Fibroblast of skin of left quadriceps (primary cell): ENCODE measurements at places on chromosomes 1 and 21.

DNA sequence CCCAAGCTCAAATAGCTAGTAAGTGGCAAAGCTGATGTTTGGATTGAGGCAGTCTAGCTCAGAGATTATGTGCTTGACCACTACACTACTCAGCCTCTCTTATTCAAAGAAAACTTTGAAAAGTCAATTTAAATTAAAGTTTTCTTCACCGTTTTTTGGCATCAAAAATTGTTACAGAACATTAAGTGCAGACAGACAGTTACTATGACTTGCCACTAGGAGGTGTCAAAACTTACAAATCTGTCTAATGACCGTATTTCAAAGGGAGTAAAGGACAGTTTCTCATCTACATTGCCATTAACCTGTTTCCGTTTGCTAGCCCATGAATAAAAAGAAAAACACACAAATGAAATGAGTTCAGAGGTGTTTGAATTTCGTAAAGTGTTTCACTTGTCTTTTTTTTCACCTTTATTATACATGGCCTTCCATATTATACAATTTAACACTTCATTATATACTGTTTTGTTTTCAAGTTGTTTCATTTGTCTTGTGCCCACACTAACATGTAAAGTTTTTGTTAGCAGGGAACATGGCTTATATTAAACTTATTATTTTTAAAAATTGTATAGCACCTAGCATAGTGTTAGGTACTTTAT, 57.4 kb upstream of the MTF2 start:
- no peak for DNase-seq

GRCh38 chr1:67382292-67382691, 47.9 kb downstream of the SERBP1 start:
- no peak for DNase-seq

DNA sequence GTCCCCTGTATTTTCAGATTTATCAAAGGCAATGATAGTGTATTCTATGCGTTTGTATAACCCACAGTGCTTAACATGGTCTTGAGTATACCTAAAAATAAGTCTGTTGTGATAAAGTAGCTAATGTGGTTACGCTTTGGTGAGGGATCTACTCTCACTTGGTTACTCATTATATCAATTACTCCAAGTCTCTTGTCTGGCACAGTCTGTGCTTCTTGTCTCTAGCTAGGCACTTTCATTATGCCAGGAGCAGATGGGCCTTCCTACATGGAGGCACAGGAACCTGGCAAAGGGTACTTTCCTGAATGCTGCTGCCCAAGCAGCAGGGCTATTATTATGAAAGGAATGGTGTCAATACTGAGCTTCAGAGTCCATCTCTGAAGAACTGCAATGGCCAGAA, 4.2 kb upstream of the PTPN22 start:
- no peak for DNase-seq

GRCh38 chr1:179043266-179043665, 17.6 kb downstream of the FAM20B start:
- no peak for DNase-seq

- no peak for DNase-seq
Observed at GRCh38 chr1:234489698-234490077, 10.7 kb upstream of the TARBP1 start.

DNA sequence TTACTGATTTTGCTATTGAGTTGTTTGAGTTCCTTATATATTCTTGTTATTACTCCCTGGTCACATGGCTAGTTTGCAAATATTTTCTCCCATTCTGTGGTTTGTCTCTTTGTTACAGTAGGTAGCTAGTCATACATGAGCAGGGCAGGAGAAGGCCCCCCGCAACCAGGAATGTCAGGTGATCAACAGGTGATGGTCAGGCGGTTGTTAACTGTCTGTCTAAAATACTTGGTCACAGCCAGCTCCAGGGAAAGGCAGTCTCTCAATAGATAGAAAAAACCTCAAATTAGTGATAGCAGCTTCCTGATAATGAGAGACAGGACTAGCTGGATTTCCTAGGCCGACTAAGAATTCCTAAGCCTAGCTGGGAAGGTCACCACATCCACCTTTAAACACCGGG, 217.9 kb downstream of the RHOU start:
- no peak for DNase-seq

GRCh38 chr21:26140926-26141325, 29.6 kb downstream of the APP start:
- no peak for DNase-seq
